ENCODE measurements at places on chromosomes 11 and 22.

GRCh38 chr22:45225732-45226502 is 14.8 kb downstream of the KIAA0930 start:
- DNase-seq, result no peak

DNA sequence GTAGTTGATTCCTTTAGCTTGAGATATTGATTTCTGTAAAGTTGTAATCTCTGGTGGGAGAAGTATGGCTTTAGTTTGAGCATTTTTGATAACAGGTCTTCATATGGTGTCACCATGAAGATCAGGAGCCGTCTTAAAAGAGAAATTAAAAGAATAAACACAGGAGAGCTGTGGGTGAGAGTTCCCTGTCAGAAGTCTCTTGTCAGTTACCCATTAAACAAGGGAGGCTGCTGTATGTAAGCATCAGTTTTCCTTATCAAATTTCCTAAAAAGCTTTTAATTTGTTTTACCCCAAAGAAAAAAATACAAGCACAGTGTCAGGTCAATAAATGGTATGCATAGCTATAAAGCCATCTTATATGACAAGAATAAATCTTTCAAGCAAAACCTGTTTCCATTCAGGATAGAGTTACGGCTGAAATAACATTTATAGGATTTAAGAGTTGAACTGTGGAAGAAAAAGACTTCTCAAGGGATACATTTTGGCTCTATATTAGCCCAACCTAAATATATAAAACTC is 767.5 kb downstream of the JRKL start:
- no peak for DNase-seq

DNA sequence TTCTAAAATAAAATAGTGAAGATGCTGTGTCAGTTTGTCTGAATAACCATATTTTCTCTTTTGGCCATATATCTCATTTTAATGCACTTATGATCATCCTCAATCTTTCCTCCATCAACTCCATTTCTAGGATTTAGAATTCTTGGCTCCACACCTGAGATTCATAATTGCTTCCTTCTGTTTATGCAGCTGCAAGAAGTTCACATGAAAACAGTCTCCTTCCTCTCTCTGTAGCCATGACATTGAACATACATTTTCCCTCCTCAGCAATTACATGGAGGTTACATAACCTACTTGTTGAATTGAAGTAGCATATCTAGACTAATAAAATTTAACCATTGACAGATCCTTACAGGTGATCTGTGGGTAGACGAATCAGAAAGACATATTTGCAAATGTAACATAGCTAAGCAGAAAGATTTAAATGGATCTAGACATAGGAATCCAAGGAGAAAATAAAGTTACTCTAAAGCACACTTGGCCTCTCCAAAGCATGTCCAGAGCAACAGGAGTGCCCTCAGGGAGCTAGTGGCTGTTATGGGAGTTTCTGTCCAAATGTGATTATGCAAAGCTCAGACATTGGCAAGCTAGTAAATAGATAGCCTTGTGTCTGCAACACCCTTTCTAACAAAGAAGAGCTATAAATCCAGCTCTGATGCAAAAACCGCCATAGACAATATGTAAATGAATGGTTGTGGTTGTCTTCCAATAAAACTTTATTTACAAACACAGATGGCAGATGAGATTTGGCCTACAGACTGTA is 119.9 kb upstream of the MPPED2 start:
- no peak for DNase-seq

DNA sequence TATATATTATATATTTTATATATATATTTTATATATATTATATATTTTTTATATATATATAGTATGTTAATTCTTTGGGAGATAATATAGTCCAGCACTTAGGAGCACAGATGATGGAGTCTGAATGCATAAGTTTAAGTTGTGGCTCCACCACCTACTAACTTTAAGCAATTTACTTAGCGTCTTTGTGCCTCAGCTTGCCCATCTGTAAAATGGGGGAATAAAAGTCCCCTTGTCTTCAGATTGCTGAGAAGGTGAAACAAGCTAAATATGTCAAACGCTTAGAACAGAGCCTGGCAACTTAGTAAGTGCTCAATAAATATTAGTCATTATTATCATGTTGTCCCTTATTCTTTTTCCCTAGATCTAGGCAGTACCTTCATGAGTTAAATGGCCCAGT is 27.5 kb downstream of the DSCAML1 start:
- DNase-seq, result no peak

DNA sequence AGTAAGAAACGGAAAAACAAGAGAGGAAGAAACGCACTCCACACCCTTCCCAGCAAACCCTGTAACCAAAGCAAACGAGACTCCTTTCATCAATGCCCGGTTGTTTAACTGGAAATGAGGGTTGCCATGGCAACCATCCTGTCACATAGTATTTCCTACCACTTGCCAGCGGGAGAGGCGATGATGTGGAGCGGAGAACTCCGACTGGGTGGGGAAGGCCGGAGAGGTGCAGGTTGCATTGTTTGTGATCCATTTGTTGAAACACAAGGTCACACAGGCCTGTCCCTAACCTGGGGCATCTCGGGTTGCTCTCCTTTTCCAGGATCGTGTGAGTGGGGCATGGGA is 609.9 kb downstream of the BUD13 start:
- DNase-seq, result no peak

- no peak for DNase-seq
Observed at GRCh38 chr11:47285969-47286770, 16.2 kb downstream of the MADD start.
